ENCODE measurements at places on chromosomes 1 and 21.

- DNase-seq, result no peak
Measured at GRCh38 chr21:46431884-46432488, 26.7 kb upstream of the DIP2A start.

DNA sequence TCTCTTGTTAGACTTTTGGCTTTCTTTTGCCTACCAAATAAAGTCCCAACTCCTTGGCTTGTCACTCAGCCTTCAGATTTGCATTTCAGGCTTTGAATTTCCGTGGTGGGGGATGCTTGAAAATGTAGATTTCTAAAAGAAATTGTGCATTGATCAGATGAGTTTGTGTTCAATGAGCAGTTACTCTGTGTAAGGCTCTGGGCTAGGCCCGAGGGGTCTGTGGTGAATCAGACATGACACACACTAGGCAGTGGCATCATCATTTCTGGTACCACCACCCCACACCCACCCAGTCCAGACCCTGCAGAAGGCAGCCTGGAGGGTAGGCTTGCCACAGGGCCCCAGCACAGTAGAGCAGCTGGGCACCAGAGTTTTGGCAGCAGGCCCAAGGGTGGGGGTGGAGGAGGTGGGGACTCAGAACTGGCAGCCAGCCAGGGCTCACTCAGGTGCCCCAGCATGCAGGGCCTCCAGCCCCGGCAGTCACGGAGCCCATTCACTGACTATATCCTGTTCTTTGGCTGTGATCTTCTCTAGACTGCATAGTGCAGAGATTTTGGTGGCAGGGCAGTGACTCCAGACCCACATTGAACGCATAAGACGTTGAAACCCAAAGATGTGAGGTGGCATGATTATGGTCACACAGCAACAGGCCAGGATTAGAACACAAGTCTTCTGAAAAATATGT, 97.2 kb upstream of the ARTN start:
- peak; percentile 76 for DNase-seq

GRCh38 chr1:209580577-209580976, 2.9 kb upstream of the CAMK1G start:
- DNase-seq, result no peak

GRCh38 chr1:8524627-8525157, 206.8 kb downstream of the SLC45A1 start:
- no peak for DNase-seq

GRCh38 chr1:226292874-226293552, 16.0 kb downstream of the LIN9 start:
- DNase-seq, result no peak

DNA sequence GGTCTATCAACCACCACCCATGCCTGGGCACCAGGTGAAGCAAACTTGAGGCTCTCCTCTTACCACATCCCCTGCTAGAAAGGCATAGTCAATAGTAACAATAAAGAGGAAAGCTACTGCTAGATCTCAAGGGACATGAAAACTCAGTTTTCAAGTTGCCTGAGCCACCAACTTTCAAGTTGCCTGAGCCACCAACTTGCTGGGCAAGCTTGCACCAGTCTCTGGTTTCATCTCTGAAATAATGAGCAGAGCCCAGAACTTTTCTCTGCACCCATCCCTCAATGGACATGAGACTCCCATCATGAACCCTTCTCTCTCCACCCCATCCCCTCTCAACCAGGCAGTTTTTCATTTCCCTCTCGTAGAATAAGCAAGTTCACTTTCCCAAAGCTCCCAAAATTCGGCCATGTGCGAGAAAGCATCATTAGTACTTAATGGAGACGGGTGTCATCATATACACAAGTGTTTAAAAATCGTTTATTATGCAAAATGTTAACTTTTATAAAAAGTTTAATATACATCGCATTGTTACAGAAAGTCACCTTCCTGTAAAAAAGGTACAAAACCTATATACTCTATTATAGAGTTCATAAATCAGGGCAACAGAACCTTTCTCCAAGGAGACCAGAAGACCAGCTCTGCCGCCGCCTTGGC, 1.7 kb downstream of the ID3 start:
- no peak for DNase-seq

GRCh38 chr1:171841931-171842761, 848 bp downstream of the DNM3 start:
- DNase-seq, result no peak

- DNase-seq, result no peak
Measured at GRCh38 chr21:31860851-31861250, 12.0 kb upstream of the HUNK start.

GRCh38 chr1:104488296-104489015, 738.8 kb downstream of the AMY1C start:
- DNase-seq, result no peak

DNA sequence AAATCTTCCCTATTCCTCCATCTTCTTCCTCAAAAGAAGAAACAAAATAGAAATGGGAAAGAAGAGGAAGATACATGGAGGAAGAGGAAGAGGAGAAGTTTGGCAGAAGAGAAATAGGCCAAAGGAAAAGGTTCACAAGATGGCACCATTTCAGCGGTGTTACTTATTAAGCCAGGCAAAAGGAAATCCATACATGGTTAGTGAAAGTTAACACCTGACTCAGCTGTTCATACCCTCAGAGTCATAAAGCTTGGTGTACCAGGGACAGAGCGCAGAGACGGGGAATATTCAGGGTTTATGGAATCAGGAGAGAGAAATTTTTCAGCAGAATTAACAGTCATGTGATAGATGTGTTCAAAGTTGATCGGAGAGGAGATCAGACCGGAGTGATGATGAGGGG, 70.6 kb downstream of the COQ8A start:
- no peak for DNase-seq

- no peak for DNase-seq
Measured at GRCh38 chr1:186079084-186079684, 295.9 kb downstream of the TPR start.

GRCh38 chr1:22556391-22557104, 6.7 kb upstream of the EPHA8 start:
- DNase-seq, result no peak

DNA sequence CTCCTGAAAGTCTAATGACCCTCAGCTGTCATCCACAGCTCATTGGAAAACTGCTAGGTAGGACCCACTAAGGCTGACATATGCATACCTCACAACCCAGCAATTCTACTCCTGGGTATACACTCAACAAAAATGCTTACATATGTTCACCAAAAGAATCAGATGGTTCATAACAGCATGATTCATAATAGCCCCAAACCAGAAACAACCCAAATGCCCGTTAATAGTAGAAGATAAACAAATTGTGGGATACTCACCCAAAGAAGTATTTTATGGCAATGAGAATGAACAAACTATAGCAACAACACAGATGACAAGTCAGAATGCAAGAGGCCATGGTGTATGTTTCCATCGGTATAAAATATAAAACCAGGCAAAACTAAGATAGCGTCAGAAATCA, 124.6 kb downstream of the HLCS start:
- no peak for DNase-seq

- DNase-seq, result no peak
Measured at GRCh38 chr1:183279835-183280234, 93.8 kb downstream of the LAMC2 start.

Data from T-cell (primary cell).